Aorta (tissue), 5 donors: ENCODE measurements at places on chromosomes 12 and 14. TPM values are rescaled to one million over a fixed set of nuclear protein-coding genes. Genes with fewer than 3 reads are reported as not detected.

The ESPL1 gene
- 2.8 TPM for total RNA-seq

The NYNRIN gene
- 31.6 TPM for total RNA-seq

- no peaks in the 10 kb centered on the region for H3K36me3 ChIP-seq
- DNase-seq, result no peak
- no peaks in the 10 kb centered on the region for H3K27me3 ChIP-seq
- H3K4me1 ChIP-seq, result no peaks in the 10 kb centered on the region
- H3K4me3 ChIP-seq, result no peak overlapping the region
Measured at GRCh38 chr14:31897581-31898186, 179.4 kb upstream of the ARHGAP5 start.

- DNase-seq, result no peak
- H3K4me1 ChIP-seq, result no peaks in the 10 kb centered on the region
- no peaks in the 10 kb centered on the region for H3K27me3 ChIP-seq
- H3K4me3 ChIP-seq, result no peak overlapping the region
Measured at GRCh38 chr14:95286645-95287044, 33.1 kb downstream of the CLMN start.
